Activated CD8-positive, alpha-beta T cell treated with anti-CD3 and anti-CD28 coated beads for 36 hours (primary cell): ENCODE measurements at places on chromosomes 4 and X.

DNA sequence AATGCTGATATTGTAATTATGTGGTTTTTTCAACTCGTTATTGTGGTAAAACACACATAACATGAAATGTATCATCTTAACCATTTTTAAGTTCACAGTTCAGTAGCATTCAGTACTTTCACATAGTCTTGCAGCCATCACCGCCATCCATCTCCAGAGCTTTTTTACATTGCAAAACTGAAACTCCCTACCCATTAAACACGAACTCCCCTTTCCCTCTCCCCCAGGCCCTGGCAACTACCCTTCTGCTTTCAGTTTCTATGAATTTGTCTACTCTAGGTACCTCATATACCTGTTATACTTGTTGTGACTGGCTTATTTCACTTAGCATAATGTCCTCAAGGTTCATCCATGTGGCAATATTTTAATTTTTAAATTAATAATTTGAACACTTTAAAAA is 380.6 kb downstream of the MAPK10 start:
- DNase-seq = no peak

DNA sequence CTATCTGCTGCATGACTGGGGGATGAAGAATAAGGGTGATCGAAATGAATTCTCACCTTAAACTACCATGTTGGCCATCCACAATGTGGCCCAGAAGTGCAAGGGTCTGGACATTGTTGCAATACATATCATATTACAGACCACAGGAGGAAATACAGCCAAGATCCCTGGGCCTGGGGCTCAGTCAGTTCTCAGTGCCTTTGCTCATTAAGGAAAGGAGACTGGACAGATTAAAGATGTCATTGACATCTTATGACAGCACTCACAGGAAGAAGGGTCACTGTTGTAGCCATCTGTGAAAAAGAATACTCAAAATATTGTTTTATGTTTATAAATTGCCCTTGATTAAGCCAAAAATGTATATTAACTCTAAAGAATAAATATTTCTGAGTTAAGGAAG is 1345.2 kb downstream of the FSTL5 start:
- DNase-seq = no peak

GRCh38 chr4:125388613-125389012 is 73.9 kb downstream of the FAT4 start:
- no peak for DNase-seq

DNA sequence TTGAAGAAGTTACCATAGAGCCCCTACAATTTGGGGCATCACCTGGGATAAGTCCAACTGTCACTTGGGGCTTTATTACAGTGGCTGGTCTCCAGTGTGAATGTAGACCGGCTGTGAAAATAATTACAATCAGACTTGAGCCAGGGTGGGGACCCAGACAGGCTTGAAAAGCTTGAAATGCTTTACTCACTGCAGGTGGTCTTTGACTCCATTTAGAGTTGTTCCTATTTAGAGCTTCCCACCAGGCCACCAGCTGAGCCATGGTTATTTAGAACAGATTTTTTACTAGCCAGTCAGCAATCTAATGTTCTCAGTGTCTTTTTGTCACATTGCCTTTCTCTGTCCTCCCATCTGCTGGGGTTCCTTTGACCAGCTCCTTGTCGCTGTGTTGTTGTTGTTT is 5.7 kb downstream of the ARHGAP10 start:
- DNase-seq = no peak
